Activated naive CD4-positive, alpha-beta T cell treated with anti-CD3 and anti-CD28 coated beads, Interleukin-2, amount 50 U/mL, for 72 hours (primary cell): ENCODE measurements at places on chromosomes 5 and 9.

- no peak for DNase-seq
These were observed 12.8 kb upstream of the MED10 start for GRCh38 chr5:6391151-6391550.

DNA sequence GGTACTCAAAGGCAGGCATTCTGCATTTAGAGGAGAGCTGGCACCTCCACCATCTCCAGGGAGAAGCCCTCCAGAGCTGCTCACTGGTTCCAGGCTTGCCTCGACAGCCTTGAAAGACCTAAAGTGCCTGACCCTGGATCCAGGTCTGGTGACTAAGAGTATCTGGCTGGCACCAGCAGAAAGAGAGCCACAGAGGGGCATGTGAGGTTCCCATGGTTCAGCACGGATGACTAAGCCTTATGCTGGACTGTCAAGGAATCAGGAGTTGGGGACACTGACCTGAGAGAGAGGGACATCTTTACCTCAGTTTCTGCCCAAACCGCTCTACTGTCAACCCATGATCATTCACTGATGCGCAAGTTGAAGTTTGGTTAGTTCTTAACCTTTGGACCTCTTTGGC, 3.0 kb downstream of the ACTL7A start:
- DNase-seq = no peak

- no peak for DNase-seq
These were observed 389.6 kb downstream of the SEMA5A start for GRCh38 chr5:9156282-9156681.

DNA sequence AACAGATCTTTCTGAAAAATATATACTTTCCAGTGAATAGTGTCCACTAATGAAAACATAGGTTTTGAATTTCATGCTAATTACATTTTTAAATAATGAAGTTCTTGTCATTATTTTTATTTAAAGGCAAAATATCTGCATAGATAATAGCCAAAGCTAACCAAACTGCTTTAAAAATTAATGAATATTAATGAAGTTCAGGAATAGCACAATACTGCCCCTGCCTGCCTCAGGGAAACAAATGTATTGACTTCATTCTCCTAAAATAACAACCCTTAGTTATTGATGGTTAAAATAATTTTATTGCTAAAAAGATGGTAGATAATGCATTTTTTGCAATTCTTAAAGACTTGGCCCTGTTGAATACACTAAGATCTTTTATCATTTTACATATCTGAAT, 103.6 kb upstream of the SSBP2 start:
- no peak for DNase-seq

DNA sequence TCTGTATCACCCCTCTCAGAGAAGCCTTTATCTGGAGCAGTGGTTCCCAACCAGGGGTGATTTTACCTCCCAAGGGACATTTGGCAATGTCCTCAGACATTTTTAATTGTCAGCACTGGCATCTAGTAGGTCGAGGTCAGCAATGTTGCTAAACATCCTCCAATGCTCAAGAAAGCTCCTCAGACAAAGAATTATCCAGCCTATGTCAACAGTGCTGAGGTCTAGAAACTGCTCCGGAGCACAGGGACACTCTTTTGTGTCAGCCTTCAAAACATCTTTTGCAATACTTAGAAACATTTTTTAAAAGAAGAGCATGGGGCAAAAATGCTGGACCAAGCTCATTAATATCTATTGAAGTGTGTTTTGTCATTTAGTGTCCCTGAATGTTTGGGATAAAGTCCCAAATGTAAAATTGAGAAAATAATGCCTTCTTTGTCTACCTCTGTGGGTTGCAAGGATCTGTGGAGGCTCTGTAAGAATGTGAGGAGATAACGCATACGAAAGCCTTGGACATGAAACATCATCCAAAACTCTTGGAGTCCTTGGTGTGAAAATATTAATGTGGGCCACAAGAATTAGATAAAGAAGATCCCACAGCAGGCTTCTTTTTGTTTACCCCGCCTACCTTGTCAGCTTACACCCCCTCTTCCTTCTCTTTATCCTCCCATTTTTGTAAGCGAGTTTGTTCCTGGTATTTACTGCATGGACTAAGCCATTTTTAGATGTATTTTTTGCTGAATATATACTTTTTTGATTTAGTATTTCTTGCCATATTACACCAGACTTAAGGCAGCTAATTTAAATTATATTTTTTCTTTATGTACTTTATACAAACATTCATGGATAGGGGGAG, 193.5 kb downstream of the CD180 start:
- DNase-seq = no peak

- DNase-seq = peak; percentile 19
These were observed 1.2 kb downstream of the ANKRD33B start for GRCh38 chr5:10564838-10565784.

DNA sequence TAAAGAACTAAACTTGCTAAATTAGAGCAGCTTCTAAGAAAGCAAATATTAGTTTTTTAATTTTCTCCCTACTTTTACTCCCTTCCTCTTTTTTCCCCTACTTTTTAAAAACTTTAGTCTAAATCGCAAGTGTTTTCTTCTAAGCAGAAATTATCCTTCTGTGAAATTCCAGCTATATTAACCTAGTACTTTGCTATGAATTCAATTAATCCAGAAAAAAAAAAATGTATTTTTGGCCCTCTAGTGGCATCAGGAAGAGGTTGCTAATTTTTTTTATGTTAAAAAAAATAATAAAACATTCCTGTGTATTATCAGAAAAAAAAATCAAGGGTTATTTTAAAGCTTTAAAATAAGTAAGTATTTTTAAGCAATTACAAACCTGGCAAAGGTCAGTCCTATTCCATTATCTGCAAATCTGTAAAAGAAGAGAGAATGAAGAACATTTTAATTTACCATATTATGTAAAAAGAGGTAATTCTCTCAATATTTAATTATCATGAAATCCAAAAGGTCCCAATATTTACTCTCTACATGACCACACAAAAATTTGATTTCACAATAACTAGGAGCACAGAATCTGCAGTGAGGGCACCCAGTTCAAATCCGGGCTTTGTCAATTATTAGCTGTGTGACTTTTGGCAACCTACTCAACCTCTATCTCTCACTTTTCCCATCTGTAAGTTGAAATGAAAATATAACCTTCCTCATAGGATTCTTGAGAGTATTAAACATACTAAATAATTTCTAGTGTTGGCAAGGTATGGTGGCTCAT, 52.0 kb downstream of the CEMIP2 start:
- no peak for DNase-seq

GRCh38 chr5:105659396-105659795, 2011.3 kb downstream of the EFNA5 start:
- DNase-seq = no peak

- no peak for DNase-seq
These were observed 65.8 kb upstream of the RANBP3L start for GRCh38 chr5:36367524-36367923.

DNA sequence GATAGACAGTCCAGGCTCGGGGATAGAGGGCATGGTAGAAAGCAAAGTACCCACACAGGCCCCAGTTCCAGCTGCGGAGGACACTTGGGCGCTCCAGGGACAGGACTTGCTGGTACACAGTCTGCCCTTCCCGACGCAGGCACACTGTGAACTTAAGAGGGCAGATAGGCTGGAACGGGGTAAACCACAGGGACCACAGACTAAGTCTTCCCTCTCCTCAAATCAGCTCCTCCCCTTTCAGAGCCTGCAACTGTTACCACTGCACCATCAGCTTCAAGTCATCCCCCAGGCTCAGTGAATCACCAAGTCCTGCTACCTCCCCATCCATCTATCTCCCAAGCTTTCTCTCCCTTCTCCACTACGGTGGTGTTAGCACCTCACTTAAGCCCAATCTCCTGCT, 7.3 kb downstream of the GBA2 start:
- no peak for DNase-seq

DNA sequence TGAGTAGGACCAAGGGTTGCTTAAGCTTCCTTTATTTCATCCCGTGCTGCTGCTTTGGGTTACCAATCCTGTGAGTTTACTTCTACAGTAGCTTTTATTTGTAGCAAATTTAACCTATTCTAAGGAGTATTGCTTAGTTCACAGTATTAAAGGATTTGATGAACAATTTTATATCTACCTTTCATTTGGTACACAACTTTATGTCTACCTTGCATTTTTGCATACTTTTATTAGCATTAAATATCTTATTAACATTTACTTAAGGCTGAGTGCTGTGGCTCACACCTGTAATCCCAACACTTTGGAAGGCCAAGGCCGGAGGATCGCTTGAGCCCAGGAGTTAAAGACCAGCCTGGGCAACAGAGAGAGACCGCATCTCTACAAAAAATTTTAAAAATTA, 4.2 kb downstream of the GTF3C4 start:
- no peak for DNase-seq

DNA sequence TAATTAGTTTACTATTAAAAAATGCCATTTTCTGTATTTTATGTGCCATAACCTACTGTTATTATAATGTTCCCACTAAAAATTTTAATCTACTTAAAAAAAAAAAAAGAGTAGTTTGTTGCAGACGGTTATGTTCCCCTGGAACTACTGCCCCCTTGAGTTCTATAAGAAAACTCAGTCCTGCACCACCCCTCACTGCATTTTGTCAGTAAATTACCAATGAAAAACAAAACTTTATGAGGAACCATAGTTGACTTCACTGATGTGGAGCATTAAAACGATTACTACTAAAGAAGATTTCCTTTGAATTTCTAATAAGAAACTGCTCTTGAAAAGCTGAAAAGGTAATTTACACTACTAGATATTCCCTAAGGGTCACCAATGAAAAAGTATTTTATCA, 288.7 kb downstream of the FBXL17 start:
- no peak for DNase-seq

DNA sequence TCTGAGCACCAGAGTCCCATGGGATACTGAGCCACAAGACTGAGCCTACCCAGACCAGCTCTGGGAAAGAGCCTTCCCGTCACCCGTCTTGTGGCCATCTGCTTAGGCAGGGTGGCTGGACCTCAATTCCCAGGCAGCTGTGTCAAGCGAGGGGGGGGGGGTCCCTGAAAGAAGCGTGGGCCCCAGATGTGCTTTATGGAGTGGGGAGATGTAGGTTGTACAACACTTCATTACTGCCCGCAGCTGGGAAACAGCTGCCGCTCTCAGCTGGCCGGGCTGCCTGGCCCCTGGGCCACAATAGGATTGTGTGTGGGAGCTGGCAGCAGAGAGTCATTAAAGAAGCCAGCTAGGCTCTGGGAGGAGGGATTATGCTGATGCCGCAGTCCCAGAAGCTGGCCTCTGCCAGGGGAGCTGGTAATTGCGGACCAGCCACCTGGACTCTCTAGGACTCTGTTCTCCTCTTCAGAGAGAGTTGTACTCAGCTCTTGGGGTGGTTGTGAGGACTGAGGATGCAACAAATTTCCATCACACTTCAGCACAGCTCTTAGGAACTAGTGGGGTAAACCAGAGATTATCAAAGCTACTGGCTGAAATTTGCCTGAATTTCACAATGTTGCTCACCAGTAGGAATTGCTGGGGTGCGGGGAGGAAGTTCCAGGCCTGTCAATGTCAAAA, 145.4 kb downstream of the GADD45G start:
- DNase-seq = no peak

DNA sequence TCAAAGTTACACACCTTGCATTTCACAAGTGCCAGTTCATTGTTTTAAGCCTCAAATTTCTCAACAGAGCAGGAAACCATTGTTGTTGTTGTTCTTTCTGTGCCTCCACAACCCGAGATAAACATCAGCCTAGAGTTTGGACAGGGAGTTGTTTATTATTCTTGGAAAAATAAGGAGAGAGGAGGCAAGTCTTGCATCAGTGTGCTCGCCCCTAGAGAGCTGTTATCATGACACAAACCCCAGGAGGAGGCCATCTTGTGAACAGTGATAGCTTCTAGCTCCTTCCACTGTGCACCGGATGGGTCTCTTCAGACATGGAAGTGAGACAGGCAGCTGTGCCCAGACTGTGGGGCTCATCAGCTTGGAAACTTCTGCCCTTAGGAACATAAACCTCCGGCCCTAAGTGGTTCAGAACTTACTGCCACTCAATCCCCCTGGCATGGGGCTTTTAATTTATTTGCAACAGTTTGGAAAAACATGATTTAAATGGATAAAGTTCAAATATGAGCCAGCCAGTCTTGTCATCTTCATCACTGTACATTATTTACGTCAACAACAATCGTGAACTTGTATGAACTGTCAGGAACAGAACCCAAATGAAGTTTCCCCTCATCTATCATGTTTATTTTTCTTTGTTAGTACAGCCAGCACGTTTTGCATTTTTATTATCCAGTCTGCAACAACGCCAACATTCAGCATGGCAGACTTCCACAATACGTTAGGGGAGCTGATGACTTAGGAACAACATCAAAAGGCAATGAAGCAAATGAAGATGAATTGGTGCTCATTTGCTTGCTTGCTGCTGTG, 181.7 kb upstream of the S1PR3 start:
- no peak for DNase-seq

DNA sequence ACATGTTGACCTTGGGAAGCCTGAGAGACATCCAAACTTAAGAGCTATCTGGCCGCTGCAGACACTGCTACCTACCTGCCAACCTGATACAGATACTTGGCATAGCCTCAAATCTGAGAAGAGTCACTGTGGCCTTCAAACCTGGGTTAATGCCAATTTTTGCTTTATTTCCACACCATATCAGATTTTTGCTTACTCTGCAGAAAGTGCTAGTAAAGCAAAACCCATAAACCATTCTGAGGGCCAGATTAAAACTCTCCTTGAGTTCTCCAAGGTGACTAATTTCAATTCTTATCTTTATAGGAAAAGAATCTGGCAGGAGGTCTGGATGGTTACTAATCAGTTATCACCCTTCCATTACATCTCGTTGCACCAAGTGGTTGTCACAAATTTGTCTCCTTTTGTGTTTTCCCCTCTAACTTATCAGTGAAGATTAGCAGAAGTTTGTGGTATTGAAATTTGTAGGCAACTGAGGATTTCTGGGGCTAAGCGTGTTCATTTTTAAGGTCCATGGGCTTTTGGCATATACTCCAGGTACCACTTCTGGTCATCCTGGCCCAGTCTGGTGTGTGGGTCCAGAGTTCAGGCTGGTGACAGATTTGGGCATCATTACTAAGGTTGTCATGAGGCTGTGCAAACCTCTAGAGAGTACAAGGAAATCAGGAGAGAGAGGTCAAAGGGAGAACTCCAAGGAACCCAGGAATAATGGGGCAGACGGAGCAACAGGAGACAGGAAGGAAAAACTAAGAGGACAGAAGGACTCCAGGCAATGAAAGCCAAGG, 177.9 kb downstream of the TSSK1B start:
- no peak for DNase-seq
